ENCODE measurements at places on chromosomes 3 and 15.

- no peak for DNase-seq
Observed at GRCh38 chr15:70427167-70428120, 329.7 kb upstream of the TLE3 start.

DNA sequence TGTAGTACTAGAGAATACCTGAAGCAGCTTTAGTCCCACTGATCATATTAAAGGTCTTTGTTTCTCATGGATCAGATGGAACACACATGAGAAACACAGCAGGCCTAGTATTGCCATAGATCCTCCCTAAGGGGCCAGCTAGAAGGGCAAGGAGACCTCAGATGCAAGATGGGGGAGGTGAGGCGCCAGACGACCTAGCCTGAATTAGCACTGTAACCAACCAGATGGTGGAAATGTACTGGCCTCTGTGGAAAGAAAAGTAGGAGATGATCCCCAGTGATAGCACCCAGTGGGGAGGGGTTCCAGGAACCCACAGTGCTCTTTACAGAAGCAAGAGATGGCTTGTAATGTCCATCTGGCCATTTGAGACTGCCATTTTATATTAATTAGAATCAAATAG, 138.2 kb upstream of the ZNF385D start:
- no peak for DNase-seq

GRCh38 chr3:66931291-66931690, 66.8 kb upstream of the KBTBD8 start:
- no peak for DNase-seq

- no peak for DNase-seq
Observed at GRCh38 chr3:108381529-108382140, 85.3 kb downstream of the HHLA2 start.

DNA sequence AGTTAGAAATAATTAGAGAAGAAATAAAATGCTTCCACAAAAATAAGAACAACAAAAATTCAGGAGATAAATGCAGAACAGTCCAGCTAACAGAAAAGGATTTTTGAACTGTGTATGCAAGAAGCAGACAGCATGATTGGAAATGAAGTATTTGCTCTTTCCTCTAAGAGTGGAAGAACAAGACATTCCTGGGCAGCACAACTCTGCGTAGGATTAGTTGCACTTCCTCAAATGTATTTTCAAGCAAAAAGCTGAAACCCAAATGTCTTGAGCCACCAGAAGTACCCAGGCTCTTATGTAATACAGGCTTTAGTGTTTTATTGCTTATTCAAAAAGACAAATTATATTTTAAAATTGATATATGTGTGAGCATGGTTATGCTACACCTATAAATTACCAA, 127.2 kb downstream of the ZBTB20 start:
- DNase-seq = peak; percentile 31

GRCh38 chr3:89690646-89691045, 583.2 kb downstream of the EPHA3 start:
- no peak for DNase-seq

DNA sequence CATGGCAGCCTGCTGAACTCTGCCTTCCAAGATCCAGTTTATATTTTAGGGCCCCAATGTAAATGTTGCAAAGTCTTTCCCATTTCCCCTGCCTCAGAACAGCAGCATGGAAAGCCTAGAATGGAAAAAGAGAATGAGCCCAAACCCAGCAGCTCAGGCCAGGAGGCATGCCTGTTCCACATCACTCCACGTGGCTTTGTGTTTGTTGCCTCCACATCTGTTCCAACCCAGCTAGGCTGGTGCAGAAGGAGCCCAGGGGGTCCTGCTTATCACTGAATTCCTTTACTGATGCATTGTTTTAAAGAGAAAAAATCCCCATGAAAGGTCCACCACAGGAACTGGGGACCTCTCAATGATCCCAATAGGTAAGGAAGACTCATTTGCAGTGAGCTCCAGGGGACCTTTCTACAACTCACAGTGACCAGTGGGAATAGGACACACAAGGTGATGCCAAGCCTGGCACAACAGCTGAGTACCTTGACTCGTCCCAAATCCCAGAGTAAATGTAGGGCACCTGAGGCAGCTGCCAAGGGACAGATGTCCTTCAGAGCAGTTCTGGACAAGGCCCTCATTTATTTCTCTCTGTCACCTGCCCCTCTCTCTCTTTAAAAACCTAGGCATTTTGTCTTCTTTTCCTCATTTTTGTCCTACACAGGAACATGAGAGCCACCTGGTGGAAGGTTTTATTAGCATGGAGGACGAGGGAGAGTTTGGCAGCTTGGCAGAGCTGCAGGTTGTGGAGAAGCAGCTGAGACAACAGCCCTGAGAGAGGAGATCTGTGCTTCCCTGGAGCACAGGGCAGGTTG, 41.7 kb upstream of the ADAMTS17 start:
- DNase-seq = peak; percentile 28

GRCh38 chr3:14568269-14568668, 28.1 kb upstream of the GRIP2 start:
- no peak for DNase-seq

GRCh38 chr3:122012821-122013220, 9.2 kb downstream of the ILDR1 start:
- peak; percentile 11 for DNase-seq
